Activated CD4-positive, alpha-beta T cell treated with anti-CD3 and anti-CD28 coated beads, Interleukin-2, amount 10 ng/mL, durations not matched to agents 7 days and 5 days (primary cell): ENCODE measurements at places on chromosomes 12 and 14. TPM values are rescaled to one million over a fixed set of nuclear protein-coding genes. Genes with fewer than 3 reads are reported as not detected.
A peak's percentile ranks its signal among the peaks of the same experiment; 100 is the strongest.

RPAP3 gene
- total RNA-seq, result 42.9 TPM

DNA sequence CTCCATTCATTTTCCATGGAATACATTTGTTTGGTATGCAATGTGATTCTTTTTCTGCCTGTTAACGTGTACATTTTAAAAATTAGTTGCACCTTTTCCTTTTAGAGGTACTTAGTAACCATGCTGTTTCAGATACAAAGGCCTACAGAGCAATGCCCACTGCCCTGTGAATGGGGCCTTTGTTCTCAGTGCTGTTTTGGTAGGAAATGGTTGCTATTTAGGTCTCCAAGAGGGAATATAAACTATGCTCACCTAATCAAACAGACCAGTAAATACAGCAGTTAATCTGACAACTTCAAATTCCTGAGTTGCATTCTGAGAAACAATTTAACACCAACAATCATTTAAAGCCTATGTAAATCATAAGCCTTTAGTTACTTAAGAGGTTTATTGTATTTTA, 188.7 kb downstream of the BCAT1 start:
- DNase-seq, result no peak

DNA sequence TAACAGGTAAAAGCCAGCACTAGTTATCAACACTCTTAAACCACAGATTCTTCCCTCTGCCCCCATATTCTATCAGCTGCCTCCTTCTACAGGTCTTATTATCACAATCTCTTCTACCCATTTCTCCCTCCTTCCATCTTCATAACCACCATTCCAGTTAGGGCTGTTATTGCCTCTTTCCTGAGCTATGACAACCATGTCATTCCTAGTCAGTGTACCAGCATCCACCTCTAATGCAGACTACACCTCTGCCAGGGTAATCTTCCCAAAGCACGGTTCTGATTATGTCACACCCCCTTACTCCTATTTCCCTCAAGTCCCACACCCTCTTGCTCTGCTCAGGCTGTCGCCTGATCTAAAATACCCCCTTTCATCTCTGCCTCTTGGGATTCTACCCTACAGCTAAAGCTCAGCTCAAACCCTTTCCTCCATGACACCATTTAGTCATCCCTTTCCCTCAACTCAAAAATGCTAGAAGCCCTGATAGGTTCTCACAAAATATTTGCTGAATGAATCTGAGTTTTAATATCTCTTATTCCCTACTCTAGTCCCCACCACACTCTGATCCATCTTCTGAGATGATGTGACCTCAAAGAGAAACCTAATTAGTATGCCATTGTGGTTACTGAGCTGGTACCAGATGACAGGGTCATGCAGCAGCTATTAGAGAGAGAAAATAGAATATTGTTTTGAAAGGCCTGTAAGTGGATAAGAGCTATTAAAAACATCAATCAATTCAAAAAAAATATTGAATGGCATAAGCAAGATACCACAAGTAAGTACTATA, 11.7 kb downstream of the RACGAP1 start:
- no peak for DNase-seq

DNA sequence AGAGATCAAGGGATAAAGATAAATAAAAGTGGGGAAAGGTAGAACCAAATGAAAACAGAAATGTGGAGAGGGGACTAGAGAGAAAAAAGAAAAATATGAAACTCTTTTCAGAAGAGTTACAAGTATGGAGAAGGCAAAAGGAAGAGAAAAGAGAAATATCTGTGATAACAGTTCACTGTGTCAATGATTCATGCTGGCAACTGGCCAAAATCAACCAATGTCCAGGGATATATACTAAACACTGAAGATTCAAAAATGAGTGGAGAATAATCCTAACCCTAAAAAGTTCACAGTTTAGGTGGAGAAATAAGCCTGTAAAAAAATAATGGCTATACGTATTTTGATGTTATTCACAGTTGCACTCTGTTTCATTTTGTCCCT, 372.3 kb upstream of the KITLG start:
- DNase-seq, result no peak

GRCh38 chr12:79046021-79046420, 181.4 kb downstream of the SYT1 start:
- DNase-seq, result no peak

IL31 gene
- total RNA-seq, result not detected

GRCh38 chr14:23358553-23359166, 6.0 kb upstream of the SLC22A17 start:
- no peak for DNase-seq

CCNB1IP1 gene
- 32.1 TPM for total RNA-seq

GRCh38 chr12:97758194-97758501, 295.5 kb downstream of the RMST start:
- DNase-seq, result no peak

GRCh38 chr12:68200854-68201253, 24.8 kb downstream of the IL26 start:
- DNase-seq, result no peak

- DNase-seq, result no peak
Measured at GRCh38 chr14:96725232-96725631, 72.0 kb upstream of the VRK1 start.

ST8SIA1 gene
- 0.52 TPM for total RNA-seq

GZMH gene
- 1.9 TPM for total RNA-seq

DNA sequence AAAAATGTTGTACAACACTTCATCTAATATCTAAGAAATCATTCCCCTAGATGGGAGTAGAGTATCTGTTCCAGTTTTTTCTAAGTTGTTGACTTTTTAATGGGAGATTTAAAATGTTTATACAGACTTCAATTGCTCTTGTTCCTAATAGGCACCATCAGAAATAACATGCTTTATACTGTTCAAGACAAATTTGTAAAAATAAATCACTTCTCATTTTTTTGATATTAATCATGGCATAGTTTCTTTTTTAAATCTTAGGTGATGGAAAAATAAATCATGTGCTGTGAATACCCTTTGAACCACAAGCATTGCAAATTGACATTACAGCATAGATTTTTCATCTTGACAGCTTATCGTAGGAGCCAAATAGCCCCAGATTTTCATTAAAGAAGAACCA, 473.5 kb upstream of the MGAT4C start:
- DNase-seq, result no peak

- DNase-seq, result no peak
Measured at GRCh38 chr14:98826618-98827017, 445.4 kb downstream of the BCL11B start.

DNA sequence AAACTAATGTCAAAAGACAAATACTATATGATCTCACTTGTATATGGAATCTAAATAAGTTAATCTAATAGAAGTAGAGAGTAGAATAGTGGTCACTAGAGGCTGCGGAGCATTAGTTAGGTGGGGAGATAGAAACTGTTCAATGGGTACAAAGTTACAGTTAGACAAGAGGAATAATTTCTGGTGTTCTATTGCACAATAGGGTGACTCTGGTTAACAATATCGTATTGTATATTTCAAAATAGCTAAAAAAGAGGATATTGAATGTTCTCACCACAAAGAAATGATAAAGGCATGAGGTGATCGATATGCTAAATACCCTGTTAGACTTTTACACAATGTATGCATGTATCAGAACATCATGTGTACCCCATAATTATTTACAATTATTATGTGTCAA, 42.9 kb downstream of the IGF1 start:
- no peak for DNase-seq

DNA sequence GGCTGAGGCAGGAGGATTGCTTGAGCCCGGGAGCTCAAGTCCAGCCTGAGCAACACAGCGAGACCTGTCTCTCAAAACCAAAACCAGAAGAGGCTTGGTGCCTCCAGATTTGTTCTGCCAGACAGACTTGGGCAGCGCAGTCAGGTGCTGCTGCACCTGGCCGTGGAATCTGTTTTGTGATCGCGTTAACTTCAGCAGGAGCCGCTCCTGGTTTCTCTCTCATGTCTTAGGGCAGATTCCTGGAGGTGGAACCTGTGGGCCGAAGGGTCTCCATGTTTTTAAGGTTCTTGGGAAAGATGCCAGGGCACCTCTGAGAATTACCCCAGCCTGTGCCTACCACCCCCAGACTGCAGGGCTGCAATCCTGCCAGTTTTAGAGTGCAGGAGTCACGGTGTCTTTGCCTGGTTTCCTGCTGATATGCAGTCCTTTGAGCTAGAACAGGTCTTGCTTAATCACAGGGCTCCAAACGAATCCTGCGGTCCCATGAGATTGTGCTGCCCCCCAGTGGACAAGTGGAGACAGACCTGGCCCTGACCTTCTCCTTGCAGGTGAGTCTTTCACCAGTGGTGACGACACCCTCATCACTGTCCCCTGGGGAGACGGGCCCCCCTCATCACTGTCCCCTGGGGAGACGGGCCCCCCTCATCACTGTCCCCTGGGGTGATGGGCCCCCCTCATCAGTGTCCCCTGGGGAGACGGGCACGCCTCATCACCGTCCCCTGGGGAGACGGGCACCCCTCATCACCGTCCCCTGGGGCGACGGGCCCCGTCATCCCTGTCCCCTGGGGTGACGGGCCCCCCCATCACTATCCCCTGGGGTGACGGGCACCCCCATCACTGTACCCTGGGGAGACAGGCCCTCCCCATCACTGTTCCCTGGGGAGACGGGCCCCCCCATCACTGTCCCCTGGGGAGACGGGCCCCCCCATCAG, 37.6 kb downstream of the PACS2 start:
- peak; percentile 94 for DNase-seq

ISM2 gene
- not detected for total RNA-seq

DNA sequence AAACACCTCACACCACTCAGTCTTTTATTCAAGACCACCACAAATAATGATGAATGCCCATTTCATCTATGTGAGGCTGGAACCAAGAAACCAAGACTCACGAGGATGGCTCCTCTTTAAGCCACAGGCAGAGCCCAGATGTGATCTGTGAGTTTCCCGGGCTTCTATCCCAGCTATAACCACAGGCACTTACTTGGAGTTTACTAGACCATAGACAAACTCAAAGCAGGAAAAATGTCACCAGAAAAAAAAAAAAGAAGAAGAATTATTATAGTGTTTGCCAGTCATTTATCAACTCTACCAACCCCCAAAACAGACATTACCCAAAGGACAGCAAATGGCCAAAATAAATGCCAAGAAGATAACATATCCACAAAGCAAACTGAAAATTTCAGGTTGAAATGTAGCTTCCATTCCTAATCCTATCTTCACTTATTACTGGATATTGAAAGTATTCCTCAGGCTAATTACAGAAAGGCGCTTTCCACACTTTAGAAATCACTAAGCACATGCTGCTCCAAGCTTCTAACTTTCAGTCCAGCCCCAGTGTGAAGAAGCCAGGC, 44.7 kb downstream of the ZFYVE1 start:
- DNase-seq, result no peak

GRCh38 chr12:52903855-52904508, 894 bp downstream of the KRT8 start:
- DNase-seq, result no peak

DNA sequence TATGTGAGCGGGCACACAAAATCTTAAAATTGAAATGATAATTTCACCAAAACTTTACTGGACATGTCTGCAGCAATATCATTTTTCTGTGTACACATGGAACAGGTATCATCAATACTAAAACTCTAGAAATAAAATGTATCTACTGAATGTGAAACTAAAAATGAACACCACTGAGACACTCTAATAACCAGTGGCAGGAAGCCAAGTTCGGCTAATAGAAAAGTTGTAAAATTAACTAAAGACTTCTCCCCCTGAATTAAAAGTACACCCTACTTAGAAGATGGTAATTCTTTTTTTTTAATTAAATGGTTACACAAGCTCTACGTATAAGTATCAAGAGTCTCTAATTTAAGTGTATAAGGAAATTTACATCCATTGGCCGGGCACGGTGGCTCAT, 227.2 kb downstream of the MED13L start:
- DNase-seq, result no peak

INHBC gene
- not detected for total RNA-seq

DNA sequence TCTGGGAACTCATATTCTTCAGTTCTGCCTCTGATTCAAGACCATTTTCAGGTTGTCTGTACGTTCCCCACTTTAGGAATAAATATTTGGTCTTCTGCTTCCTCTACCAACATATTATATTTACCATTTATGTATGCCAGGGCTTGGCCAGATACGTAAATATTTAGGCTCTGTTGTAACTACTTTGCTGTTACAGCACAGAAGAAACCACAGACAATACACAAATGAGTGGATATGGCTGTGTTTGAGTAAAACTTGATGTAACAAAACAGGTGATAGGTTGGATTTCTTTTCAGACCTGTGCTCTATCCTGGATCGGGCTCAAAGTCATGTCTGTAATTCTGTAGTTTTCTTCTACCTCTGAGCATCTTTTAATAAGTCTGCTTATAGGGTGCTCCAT, 37.5 kb downstream of the RAP1B start:
- no peak for DNase-seq

DNA sequence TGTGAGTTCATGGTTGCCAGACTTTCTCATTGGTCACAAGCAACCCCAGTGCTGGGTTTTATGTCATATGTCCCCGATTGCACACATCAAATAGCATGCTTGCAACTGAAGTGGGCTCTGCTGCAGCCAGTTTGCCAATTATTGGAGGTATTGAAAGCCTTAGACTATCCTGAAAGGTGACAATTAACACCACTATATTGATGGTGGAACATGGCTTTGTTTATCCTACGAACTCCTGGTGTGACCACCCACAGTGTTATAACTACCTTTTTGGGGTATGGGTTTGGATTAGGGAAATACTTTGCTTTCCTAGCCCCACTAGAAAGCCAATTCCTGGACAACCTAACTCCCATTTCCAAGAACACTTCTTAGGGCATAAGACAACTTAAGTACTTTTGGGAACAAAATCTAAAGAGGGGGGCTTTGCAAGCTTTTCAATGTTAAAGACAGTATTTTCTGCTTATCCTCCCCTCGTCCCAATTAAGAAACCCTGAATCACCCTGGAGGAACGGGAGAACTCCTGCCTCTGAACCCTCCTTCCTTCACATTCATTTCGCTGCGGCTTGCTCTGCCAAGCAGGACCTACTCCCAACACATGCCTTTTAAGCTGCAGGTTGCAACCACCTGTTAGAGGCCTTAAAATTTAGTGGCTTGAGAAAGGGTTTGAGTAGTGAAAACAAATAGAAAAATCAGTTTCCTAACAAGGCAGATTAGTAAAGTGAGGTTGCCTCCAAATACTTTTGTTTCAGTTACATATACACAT, 80.3 kb upstream of the RBM19 start:
- DNase-seq, result no peak

SMOC1 gene
- total RNA-seq, result not detected

DNA sequence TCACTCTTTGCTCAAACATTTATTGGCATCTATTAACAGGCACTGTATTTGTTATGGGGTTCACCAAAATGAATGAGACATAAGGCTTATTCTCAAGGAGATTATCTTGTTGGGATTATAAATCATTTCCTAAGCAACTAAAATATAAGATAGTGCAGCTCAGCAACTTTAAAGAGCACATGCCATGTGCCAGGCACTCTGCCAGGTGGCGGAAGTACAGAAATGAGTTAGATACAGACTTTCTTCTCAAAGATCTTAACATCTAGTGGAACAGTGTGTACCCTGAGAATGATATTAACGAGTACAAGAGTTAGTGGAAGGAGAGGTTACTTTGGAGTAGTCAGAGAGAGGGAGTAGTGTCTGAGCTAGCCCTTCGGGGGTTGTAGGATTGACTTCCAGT, 28.4 kb upstream of the TOMM20L start:
- DNase-seq, result no peak

TBC1D30 gene
- total RNA-seq, result 0.19 TPM

POTEM gene
- total RNA-seq, result not detected
